COR-L47 (cell line): ENCODE measurements at places on chromosomes 2 and 18.

DNA sequence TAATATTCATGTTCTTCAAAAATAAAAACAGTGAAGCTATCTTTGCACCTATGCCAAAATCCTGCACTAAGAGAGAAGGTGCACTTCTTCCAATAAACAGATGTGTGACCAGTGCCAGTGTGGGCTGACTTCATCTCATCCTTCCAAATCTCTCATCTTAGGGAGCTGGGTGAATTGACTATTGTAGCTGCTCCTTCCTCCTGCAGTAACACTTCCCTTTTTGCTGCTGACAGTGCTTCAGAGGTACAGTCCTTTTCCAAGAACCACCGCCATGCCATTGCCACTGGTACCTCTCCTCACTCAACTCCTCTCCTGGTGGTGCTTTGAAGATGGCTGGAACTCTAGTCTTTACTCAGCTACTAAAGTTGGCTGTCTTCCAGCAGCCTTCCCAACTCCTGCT lies 42.1 kb upstream of the ARHGAP25 start:
- DNase-seq = no peak

DNA sequence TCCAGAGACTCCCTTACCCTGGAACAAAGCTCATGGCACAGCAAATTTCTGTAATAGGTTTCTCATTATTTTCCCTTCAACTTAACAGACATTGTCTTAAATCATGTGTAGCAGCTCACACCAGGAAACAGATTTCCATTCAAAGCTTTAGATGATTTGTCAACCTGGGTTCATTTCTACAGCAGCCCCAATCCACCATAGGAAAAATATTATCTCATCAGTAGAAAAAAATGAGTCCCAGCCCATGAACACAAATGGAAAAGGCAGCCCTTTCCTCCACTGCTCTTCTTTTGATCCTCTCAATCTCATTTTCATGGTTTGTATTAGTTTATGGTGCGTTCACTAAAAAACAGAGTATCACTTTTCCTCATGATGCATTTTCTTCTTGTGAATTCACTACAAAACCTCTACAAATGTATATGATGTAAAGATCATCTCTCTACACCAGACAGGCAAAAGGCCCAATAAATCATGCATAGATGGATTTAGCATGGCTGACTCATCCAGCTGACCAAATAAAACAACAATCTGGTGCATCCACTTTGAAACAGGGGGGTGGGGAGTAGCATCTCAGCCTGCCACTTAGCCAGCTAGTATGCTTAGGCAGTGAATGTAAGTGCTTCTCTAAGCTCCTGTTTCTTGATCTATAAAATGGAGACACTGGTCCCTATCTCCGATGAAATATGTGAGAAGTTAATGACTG lies 78.6 kb downstream of the SATB2 start:
- no peak for DNase-seq

DNA sequence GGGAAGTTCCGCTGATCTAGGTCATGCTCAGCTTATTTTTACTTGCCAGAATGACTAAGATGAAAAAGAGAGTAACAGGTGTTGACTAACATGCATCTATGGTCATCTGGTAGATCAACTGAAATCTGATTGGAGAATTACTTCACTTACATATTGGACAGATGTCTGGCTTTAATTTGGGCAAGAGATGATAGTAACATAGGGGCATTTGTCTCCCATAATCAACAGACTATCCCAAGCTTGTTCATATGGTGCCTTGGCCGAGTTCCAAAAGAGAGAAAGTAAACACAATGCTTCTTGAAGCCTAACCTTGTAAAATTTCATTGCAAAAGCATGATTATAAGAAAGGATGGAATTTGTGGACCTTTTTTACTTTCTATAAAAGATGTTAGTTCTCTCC lies 503.7 kb downstream of the ADCYAP1 start:
- peak; percentile 53 for DNase-seq

DNA sequence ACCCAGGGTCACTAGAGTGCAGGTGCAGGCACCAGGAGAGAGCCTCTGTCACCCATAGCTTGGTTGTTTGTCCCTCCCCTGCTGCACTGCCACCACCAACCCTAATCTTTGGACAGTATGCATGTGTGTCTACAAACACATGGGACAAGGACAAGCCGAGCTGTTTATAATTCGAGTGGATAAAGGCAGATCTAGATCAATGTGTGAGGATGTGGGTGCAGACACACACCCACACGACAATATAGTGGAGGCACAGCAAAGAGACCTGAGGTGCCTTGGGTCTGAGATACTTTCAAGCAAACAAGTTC lies 199.2 kb downstream of the TNS1 start:
- no peak for DNase-seq

- no peak for DNase-seq
Observed at GRCh38 chr2:99297994-99298393, 3.0 kb downstream of the LYG1 start.

DNA sequence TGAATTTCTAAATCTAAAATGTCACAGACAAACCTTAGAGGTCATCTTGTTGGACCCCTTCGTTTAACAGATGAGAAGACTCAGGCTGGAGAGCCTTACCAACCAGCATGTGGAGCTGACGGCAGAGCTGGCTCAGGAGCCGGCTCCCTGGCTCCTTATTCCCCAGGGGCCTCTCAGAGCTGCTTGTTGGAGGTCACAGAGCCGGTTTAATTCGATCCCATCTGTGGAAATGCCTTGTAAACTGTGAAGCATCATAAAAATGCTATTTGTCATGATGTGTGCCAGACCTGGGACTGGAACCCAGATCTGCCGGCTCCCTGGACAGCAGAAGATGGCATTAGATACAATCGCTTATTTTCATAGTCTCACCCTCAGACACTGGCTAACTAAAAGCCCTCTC lies 8.2 kb upstream of the CIB4 start:
- no peak for DNase-seq

DNA sequence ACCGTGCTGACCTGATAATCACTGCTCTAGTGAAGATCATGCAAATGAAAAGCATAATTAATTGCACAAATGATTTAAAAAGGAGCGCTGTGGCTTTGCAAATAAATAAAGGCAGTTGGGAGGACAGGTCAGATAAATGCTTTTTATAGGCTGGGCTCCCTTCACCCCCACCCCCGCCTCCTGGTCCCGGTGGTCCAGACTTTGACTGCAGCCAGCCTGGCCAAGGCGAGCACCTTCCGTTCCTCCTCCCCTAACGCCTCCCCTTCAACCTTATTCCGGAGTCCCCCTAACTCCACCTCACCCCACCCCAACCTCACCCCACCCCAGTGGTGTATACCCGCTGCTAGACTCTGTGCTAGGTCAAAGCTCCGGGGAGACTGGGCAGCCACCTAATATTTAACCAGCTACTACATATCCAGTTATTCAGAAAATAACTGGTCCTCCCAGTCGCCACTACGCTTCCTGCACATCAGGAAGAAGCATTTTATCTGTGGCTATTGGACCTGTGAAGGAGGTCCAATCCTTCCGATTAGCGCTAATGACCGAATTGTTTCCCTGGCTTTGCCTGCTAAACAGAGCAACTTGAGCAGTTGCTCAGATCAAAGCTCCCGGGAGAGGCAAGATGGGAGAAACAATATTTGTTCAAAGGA lies 3.7 kb upstream of the SP9 start:
- DNase-seq = no peak

GRCh38 chr2:140063356-140063755 lies 1283.2 kb upstream of the NXPH2 start:
- no peak for DNase-seq

- no peak for DNase-seq
Observed at GRCh38 chr2:205361272-205361671, 321.0 kb upstream of the NRP2 start.

DNA sequence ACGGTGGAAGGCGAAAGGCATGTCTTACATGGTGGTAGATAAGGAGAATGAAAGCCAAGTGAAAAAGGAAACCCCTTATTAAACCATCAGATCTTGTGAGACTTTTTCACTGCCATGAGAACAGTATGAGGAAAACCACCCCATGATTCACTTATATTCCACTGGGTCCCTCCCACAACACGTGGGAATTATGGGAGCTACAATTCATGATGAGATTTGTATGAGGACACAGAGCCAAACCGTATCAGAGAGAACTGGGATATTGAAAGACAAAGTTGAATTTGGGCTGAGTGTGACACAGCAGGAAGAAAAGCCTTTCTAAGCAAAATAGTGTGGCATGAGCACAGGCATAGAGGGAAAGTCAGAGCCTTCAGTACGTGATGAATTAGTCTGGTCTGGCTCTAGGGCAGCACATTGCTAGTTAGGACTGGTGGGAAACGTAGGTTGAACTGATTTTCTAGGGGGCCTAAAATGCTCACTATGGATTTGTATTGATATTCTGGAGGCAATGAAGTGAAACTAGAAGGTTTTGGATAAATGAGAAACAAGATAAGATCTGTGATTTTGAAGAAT lies 84.8 kb upstream of the RND3 start:
- DNase-seq = no peak

DNA sequence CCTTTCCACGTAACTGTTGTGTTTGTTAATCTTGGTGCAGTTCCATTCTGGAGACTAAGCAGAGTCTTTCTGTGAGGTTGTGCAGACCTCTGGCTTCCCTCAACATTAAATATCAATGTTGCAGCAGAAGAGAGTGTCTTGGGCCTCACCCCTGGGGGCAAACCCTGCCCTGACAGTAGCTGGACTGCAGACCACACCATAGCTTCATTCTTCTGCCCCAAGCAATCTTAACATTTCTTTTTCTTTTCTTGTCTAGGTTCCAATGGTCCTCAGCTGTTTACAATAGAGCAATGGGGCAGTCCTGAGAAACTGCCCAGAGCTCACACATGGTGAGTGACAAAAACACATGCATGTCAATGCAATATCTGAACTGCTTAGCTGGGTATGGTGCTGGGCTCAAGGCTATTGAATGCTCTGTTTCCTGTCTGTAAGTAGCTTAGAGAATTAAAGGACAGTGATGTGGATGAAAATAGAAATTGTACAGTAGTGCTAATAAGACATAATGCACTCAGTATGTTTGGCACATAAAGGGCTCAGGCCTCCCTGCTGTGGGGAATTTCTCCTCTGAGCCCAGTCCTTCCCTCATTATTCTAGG lies 237.6 kb downstream of the ALPK2 start:
- DNase-seq = no peak

GRCh38 chr2:134181219-134181618 lies 72.7 kb upstream of the MGAT5 start:
- DNase-seq = peak; percentile 64
